ENCODE measurements at places on chromosomes 4 and X.
A peak's percentile ranks its signal among the peaks of the same experiment; 100 is the strongest.

GRCh38 chr4:25437926-25438325, 60.9 kb downstream of the ANAPC4 start:
- no peak for DNase-seq

- peak; percentile 54 for DNase-seq
Measured at GRCh38 chrX:19382555-19383145, 38.9 kb downstream of the PDHA1 start.

DNA sequence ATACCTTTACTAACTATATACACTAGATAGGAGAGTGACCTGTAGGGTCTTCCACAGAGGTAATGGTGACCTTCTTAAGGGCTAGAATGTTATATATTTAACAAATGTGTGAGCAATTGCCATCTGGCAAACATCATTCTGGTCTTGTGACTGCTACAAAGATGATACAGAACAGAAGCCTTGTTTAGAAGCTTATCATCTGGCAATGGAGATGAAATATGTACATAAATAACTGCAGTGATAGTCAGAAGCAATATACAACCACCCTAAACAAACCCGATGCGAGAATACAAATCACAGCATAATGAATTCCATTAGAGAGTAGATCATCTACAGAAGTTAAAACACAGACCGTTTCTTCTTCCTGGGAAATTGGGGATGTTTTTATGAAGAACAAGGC, 952.7 kb upstream of the SLIT2 start:
- no peak for DNase-seq

- no peak for DNase-seq
Measured at GRCh38 chr4:105644257-105644656, 64.2 kb downstream of the INTS12 start.

- no peak for DNase-seq
Measured at GRCh38 chr4:95560774-95561173, 12.0 kb upstream of the UNC5C start.

GRCh38 chr4:24001486-24002329, 111.9 kb upstream of the PPARGC1A start:
- no peak for DNase-seq

GRCh38 chrX:154056770-154057241, 37.1 kb upstream of the IRAK1 start:
- peak; percentile 57 for DNase-seq

DNA sequence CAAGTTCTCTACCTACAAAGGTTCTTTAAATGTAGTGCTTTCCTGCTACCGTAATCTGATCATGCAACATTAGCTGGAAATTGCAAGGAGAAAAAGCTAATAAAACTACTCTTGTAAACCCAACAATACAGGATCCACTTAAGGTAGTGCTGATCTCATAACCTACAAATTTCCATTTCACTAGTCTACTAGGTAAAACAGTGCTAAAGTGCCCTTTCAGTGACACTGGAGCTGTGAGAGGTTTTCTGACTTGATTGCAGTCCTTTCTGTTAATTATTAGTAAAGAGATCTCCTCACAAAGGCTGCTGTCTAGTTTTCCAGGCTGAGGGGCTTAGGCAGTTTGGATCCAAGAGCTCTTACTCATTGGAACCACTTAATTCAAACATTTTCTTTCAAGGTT, 1118.7 kb downstream of the SH3BGRL start:
- DNase-seq, result peak; percentile 3

DNA sequence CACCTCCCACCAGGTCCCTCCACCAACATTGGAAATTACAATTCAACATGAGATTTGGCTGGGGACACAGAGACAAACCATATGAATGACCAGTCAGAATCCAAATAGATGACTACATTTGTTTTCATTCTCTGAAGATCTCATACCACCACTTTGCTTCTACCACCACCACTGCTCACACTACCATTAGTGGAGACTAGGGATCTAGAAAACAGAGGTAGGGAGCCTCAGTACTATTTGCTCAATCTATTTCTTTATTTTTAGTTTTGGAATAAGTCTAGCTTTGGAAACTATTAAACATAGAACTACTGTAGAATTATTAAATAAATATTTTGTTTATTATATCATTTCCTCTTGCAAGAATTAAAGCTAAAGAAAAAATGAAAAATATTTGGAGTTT, 727.9 kb downstream of the CCSER1 start:
- DNase-seq, result no peak

- no peak for DNase-seq
Measured at GRCh38 chrX:1754077-1754476, 139.2 kb downstream of the ASMT start.

- no peak for DNase-seq
Measured at GRCh38 chrX:129777218-129778030, 2.3 kb upstream of the SASH3 start.

- DNase-seq, result no peak
Measured at GRCh38 chr4:185902654-185903053, 90.7 kb upstream of the SORBS2 start.

GRCh38 chr4:161167539-161167938, 996.3 kb downstream of the FSTL5 start:
- no peak for DNase-seq

DNA sequence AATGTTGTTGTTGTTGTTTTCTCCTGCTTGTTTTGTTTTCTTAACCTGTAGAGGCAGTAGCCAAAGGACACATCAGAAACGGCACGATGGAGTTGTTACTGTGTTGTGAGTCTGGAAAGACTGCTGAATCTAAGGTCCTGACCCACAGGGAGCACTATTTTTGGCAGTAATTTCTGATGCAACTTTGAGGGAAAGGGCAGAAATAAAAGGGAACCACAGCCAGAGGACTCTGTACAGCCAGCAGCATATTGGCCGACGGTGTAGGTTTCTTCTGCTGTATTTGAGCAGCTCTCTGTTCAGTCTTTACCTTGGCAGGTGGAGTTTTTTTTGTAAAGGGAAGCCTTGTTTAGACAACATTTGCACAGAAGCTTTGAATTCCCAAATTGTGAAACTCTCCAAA, 203.0 kb upstream of the GPR101 start:
- no peak for DNase-seq

GRCh38 chr4:54897590-54897989, 227.8 kb downstream of the KDR start:
- no peak for DNase-seq

- DNase-seq, result no peak
Measured at GRCh38 chrX:109264878-109265277, 217.0 kb downstream of the GUCY2F start.

GRCh38 chr4:142354794-142355420, 491.2 kb downstream of the INPP4B start:
- no peak for DNase-seq

DNA sequence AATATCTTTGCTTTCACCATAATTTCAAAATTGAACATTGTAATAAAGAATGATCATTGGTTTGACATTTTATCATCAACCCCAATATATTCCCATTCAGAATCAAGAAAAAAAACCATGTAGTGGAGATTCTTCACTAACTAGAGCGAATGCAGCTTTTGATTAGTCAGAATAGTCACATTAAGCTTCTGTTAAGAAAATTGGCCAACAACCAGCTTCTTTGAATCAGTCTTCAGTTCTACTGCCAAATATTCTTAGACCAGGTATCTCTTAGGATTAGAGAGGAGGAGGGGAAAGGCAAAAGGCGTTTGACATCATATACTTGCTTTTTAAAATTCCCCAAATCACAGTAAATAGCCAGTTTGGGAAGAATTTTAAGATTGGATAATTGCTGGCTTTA, 22.2 kb upstream of the TBC1D8B start:
- DNase-seq, result no peak

DNA sequence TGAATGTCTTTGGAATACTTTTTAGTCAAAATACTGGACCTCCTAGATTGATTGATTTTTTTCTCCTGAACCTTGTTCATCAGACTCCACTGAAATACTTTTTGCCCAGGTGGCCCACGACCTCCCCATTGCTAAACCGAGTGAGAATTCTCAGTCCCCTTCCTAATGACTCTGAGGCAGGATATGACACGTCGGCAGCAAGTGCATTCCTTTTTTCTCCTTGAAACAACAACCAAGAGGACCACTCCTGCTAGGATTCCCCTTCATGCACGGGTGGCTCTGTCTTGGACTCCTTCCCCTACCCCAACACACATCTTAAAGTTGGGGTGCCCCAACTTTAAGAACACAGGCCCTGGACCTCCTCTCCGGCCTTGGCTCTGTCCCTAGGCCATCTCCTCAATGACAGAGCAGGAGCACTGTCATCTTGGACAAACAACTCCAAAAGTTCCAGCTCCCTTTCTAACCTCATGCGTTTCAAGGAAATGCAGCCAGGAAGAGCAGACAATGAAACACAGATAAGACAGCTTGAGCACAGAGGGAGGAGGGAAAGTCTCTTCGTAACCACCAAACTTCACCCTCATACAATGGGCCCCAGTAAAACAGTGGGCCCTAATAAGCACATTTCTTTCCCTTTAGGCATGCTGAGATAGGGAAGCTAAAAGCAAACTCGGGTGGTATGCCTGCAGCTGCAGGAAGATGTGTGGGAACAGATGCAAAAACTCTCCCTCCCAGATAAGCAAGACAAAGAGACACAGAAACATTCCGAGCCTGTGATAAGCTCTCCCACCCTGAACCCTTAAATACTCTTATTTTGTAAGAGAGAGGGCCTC, 33.9 kb downstream of the ZBTB49 start:
- DNase-seq, result peak; percentile 16

- no peak for DNase-seq
Measured at GRCh38 chrX:802846-803245, 172.3 kb downstream of the SHOX start.

DNA sequence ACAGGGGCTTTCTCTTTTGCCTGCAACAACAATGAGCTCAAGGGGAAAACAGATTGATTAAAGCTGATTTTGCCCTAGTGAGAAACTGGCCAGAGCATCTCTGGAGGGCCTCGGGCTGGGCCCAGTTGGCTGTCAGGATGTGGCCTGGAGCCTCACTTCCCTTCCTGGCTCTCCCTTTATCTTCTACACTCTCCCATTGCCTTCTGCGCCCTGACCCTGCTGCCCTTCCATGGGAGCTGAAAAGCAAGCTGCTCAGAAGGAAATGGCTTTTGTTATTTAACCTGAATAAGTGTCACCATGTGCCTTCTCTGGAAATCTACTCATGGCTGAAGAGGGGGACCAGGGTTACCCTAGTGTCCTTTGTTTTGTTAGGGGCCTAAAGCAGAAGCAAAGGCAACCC, 43.8 kb downstream of the NHSL2 start:
- DNase-seq, result no peak

DNA sequence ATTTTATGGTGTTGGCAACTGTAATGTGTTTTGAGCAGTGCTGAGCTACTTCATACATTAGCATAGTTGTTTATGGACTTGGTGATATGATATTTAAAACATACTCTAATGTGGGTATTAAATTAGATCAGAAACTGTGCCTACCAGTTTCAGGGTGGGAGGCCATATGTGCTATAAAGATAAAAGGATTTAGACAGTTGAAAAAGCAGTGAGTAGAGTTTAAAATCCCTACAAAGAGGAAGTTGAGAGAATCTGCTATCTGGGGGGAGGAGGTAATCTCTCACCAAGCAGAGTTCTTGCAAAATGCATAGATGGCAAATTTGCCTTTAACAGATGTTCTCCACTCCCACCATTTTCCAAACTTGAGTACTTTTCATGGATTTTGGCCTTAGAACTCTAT, 154.5 kb downstream of the SPOCK3 start:
- DNase-seq, result no peak

DNA sequence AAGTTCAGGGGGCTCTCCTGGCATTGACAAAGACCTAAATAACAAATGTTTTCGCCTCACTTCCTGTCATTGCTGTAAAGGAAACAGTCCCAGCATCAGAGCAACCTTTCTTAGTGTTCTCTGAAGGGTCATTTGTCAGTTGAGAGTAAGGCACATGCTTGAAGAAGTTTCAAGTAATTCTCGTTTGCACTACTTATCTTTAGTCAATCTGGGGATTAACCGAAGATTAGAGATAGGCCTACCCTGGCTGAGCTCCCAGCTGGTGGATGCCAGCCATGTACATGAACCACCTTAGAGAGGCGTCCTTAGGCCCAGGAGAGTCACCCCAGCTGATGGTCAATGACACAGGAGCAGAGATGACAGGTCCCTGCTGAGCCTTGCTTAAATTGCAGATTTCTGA, 189.9 kb upstream of the PGRMC2 start:
- DNase-seq, result no peak

- no peak for DNase-seq
Measured at GRCh38 chrX:68989865-68990606, 161.2 kb downstream of the EFNB1 start.

DNA sequence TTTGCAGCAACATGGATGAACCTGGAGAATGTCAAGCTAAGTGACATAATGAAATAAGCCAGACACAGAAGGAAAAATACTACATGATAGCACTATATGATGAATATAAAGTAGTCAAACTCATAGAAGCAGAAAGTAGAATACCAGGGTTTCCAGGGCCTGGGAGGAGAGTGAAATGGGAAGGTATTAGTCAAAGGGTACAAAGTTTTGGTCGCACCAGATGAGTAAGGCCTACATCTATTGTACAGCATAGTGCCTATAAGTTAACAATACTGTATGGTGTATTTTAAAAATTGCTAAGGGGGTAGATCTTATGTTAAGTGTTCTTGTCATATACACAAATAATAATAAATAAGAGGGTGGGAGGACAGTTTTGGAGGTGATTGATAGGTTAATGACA, 41.5 kb downstream of the ENOX2 start:
- no peak for DNase-seq

DNA sequence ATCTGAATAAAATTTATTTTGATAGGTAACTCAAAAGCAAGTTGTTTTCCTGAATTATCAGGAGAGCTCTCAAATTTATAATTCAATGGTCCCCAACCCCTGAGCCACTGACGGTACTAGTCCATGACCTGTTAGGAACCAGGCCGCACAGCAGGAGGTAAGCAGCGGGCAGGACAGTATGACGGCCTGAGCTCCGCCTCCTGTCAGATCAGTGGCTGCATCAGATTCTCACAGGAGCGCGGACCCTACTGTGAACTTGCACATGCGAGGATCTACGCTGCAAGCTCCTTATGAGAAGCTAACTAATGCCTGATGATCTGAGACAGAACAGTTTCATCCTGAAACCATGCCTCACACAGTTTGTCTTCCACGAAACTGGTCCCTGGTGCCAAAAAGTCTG, 37.9 kb upstream of the SEC24B start:
- DNase-seq, result no peak

DNA sequence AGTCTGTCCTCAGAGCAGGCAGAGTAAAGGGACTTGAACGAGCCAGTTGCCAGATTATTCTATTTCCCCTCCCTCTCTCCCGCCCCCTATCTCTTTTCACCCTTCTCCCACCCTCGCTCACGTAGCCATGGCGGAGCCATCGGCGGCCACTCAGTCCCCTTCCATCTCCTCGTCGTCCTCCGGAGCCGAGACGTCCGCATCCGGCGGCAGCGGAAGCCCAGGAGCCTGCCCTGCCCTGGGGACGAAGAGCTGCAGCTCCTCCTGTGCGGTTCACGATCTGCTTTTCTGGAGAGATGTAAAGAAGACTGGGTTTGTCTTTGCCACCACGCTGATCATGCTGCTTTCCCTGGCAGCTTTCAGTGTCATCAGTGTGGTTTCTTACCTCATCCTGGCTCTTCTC, 106.2 kb upstream of the SMAD1 start:
- DNase-seq, result no peak

- no peak for DNase-seq
Measured at GRCh38 chrX:68823413-68824151, 5.2 kb upstream of the EFNB1 start.

GRCh38 chrX:2500091-2500802, 529 bp downstream of the DHRSX start:
- DNase-seq, result peak; percentile 78

GRCh38 chr4:48187813-48188212, 53.8 kb upstream of the TXK start:
- no peak for DNase-seq
